ENCODE measurements at places on chromosomes 12 and 14. TPM values are rescaled to one million over a fixed set of nuclear protein-coding genes. Genes with fewer than 3 reads are reported as not detected.

RTN1 gene
- not detected for total RNA-seq

DENND5B gene
- total RNA-seq = 14.8 TPM

DACT1 gene
- 9.7 TPM for total RNA-seq

OTOGL gene
- total RNA-seq = 2.7 TPM

CFAP54 gene
- 0.05 TPM for total RNA-seq

ADAM21 gene
- not detected for total RNA-seq

SLC6A15 gene
- total RNA-seq = 101 TPM

OVCH1 gene
- total RNA-seq = not detected

AKAP5 gene
- total RNA-seq = 0.16 TPM

STON2 gene
- total RNA-seq = 16.3 TPM

All from SK-MEL-5 (cell line).